ENCODE measurements at places on chromosomes 5 and 9.
A peak's percentile ranks its signal among the peaks of the same experiment; 100 is the strongest.

- no peak for DNase-seq
Observed at GRCh38 chr9:71755230-71755629, 13.1 kb downstream of the CEMIP2 start.

DNA sequence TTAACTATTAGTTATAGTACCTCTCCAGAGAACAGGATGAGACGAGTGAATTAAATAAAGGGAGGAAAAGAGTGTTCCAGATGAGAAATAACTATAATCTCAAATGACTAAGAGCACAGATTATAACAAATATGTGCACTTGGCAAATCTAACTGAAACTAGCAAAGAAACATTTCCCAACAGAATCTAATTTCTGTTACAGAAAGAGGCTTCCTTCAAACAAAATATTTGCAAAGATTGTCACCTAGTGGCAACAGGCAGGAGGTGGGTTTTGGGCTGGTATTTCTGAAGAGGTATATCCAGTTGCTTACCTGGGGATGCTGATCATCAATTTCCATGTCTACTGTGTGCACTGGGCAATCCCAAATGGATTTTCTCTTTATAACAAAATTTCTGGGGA lies 5.6 kb upstream of the SPDL1 start:
- no peak for DNase-seq

DNA sequence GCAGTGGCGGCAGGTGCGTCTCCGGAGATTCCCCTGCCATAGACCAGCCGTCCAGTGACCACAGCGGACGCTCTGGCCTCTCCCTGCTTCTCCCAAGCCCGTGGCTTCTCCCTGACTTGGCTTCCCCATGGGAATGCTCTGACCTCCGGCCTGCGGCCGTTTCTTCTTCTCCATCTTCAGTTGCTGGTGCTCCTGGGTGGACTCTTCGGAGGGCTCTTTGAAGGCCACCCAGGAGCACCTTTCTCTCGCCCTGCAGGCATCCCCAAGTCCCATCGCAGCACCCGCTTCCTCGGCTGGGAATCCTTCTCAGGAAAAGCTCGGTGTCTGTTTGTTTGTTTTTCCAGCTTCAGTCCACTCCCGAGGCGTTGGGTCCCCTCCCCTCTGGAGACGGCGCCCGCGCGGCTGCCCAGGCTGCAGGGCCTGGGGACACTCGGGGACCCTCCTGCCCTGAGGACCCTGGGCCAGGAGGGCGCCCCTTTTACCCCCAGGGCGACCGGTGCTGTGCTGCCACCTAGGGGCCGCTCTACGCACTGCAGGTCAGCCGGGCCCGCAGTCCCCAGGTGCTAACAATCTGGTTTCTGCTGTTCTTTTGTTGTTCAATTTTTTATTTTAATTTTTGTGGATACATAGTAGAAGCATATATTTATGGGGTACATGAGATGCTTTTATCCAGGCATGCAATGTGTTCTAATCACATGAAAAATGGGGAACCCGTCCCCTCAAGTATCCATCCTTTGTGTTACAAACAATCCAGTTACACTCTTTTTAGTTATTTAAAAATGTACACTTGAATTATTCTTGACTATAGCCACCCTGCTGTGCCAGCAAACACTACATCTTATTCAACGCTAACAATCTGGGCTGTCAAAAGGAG lies 197.9 kb upstream of the ADAMTS16 start:
- DNase-seq, result no peak

DNA sequence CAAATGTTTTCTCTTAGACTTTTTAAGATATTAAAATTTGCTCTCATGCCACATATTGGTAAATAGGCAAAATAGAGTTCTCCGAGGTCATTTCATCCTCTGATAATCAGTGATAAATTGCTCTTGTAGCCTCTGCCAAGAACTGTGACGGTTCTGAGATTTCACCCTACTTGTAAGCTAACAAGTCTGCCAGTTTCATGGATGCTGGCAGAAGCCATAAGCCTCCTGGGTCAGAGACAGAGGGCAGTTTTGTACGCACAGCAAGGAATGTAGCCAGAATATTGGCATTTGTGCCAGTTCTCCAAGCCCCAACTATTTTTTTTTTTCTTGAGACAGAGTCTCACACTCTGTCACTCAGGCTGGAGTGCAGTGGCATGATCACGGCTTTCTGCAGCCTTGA lies 945.0 kb upstream of the WWC1 start:
- no peak for DNase-seq

DNA sequence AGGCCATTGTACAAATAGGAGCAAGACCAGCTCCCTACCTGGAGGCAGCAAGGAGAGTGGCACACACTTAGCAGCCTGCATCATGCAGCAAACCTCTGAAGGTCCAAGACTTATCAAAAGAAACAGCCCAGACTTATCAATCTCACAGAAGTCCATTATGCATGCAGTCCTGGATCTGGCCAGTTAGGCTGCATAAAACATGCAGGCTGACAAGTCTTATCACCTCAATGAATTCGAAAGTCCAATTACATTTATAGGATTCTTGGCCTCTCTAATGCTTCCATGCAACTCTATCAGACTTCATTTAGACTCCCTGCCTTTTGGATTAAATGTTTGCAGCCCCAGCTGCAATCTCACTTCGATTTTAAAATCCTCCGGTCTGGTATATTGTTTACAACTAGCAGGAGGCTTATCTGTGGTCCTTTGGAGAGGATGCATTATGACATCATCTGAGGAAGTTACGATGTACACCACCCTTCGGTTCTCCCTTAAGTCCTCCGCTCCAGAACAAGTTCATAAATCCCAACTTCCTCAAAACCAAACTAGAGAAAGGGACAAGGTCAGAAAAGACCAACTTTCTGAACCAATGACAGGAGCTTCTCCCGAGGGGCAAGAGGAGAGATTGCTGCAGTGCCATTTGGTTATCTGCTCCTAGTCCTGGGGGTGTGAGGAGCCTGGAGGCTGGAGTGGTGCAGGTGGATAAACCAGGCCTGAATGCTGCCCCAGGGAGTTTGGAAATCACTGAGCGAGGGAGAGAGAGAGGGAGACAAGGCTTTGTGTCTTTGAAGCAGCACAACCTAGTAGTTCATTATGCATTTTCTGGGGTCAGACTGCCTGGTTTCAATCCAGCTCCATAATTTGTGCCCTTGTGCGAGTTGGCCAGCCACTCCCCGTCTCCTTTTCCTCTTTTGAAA lies 313.9 kb downstream of the TLE1 start:
- peak; percentile 83 for DNase-seq
